Ovary (tissue), 10 donors: ENCODE measurements at places on chromosomes 4 and X.

DNA sequence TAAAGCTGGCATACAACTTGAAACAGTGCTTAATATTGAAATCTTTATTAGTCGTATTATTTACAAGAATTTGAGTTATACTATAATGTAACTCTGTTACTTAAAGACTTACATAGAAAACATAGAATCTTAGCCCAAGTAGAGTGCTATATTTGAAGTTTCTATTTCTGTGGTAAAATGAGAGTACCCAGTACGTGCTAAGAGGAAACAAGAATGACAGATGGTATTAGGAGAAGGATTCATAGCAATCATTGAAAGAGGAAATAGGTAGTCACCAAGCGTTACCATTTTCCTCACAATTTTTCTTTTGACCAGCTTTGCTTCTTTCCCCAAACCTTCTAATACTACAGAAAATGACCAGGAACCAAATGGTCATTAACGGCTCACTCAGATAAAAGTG is 412.1 kb upstream of the GRIA3 start:
- no peaks in the 10 kb centered on the region for H3K36me3 ChIP-seq
- DNase-seq = no peak
- no peak overlapping the region for H3K4me3 ChIP-seq
- no peaks in the 10 kb centered on the region for H3K4me1 ChIP-seq
- H3K27me3 ChIP-seq = no peaks in the 10 kb centered on the region

- peak overlapping the region; percentile 48 for H3K4me3 ChIP-seq
- no peak for DNase-seq
- H3K27me3 ChIP-seq = no peaks in the 10 kb centered on the region
- H3K36me3 ChIP-seq = no peaks in the 10 kb centered on the region
- H3K27ac ChIP-seq = no peak overlapping the region
- peaks cover 5% of the 10 kb centered on the region for H3K4me1 ChIP-seq
Measured at GRCh38 chr4:56655209-56655626, 25.9 kb downstream of the HOPX start.

DNA sequence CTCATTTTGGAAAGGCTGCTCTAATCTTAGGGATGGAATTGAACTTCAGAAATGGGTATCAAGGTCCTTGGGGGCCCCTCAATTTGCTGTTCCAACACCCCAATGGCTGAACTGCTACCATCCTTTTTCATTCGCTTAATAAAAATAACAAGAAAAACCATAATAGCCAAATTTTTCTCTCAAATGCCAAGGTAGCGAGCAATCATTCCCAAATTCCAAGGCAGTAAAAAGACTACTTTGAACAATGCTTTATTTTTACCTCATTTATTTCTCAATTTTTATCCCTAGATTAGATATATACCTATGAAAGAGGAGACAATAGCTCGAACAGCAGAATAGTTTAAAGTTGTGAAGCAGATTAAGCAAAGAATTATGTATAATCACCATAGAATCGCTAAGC is 323.4 kb upstream of the SLC7A11 start:
- no peaks in the 10 kb centered on the region for H3K27me3 ChIP-seq
- no peaks in the 10 kb centered on the region for H3K4me1 ChIP-seq
- no peak overlapping the region for H3K4me3 ChIP-seq
- no peak for DNase-seq

- no peak for DNase-seq
- no peaks in the 10 kb centered on the region for H3K27me3 ChIP-seq
- H3K4me3 ChIP-seq = no peak overlapping the region
- peaks cover 2% of the 10 kb centered on the region for H3K4me1 ChIP-seq
Measured at GRCh38 chr4:85543832-85544231, 68.9 kb downstream of the ARHGAP24 start.

DNA sequence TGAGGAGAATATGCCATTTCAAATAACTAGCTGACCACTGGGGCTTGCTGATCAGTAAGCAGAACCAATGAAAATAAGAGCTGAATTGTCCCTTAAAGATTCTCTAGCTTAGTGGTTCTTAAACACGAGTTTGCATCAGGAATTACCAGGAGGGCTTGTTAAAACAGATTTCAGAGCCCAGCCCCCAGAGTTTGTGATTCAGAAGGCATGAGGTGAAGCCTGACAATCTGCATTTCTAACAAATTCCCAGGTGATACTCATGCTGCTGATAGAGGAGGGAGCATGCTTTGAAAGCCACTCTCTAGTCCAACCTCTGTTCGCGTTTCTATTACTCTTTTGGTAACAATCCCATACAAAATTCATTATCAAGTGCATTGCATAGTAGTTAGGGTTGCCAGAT is 35.5 kb downstream of the DCX start:
- no peaks in the 10 kb centered on the region for H3K36me3 ChIP-seq
- no peak overlapping the region for H3K4me3 ChIP-seq
- no peak for DNase-seq
- no peaks in the 10 kb centered on the region for H3K27me3 ChIP-seq
- H3K27ac ChIP-seq = no peak overlapping the region
- no peaks in the 10 kb centered on the region for H3K4me1 ChIP-seq

DNA sequence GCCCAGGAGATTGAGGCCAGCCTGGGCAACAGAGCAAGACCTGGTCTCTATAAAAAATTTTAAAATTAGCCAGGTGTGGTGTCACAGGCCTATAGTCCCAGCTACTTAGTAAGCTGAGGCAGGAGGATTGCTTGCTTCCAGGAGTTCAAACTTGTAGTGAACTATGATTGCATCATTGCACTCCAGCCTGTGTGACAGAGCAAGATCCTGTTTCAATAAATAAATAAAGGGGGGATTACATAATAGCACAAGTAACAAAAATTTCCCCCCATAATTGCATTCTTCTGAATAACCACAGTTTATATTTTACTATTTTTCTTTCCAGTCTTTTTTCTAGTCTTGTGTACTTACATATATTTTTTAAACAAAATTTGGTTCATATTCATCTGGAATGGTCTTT is 135.6 kb downstream of the CHIC2 start:
- H3K4me3 ChIP-seq = no peak overlapping the region
- no peaks in the 10 kb centered on the region for H3K4me1 ChIP-seq
- no peak overlapping the region for H3K27ac ChIP-seq
- DNase-seq = no peak
- no peaks in the 10 kb centered on the region for H3K27me3 ChIP-seq

DNA sequence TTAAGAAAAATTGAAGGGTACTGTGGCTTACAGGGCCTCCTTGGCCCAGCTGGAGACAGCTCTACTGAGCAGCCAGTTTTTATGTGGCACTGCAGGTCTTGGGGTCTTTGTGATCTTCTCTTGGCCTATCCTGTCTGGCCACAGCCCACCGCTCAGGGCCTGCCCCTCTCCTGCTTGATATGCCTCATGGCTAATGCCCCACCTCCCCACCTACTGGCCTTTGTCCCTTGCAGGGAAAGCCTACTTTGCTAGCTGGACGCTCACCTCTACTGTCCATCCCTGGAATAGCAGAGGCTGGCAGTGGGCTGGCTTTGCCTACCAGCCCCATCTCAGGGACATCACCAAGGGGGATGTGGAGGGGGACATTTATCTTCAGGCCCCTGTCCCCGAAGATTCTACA is 134.1 kb downstream of the PJA1 start:
- no peak overlapping the region for H3K27ac ChIP-seq
- no peak for DNase-seq
- no peaks in the 10 kb centered on the region for H3K27me3 ChIP-seq
- H3K36me3 ChIP-seq = no peaks in the 10 kb centered on the region

- H3K27ac ChIP-seq = no peak overlapping the region
- DNase-seq = no peak
- H3K36me3 ChIP-seq = no peaks in the 10 kb centered on the region
- no peak overlapping the region for H3K4me3 ChIP-seq
- H3K27me3 ChIP-seq = no peaks in the 10 kb centered on the region
- H3K4me1 ChIP-seq = no peaks in the 10 kb centered on the region
Measured at GRCh38 chr4:66331761-66332160, 661.5 kb upstream of the EPHA5 start.

DNA sequence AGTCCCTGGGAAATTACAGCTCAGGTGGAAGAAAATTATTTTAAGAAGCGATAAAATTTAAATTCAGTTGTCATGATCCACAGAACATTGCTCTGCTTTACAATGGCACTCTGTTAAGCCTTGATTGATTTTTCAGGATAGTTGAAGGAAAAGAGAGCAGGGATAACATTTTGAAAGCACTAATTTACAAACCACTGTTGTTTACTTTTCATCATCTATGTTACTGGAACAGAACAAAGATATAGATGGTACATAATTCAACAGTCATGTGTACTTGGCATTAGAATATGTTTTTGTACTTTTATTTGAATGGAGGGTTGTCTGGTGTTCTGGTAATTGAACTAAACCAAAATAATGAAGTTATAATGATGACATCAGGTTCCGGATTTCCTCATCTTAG is 2.6 kb upstream of the ODAM start:
- DNase-seq = no peak
- H3K27me3 ChIP-seq = no peaks in the 10 kb centered on the region
- H3K4me3 ChIP-seq = no peak overlapping the region
- no peak overlapping the region for H3K27ac ChIP-seq

DNA sequence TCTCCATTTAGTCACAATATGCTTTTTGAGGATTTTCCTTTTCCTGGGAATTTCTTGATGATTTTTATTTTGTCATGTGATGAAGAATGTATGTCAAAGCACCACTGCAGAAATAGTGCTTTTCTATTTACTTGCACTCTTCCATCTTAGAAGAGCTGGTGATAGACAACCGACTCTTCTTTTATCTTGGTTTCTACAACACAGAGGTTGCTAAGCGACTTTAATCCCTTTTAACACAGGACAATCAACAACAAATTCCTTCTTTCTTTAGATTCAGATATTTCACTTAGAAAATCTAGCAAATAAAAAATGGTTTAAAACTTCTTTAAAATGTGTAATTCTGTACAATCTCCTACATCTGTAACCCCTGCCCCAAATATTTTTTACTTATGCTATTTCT is 34.6 kb downstream of the TET2 start:
- H3K36me3 ChIP-seq = no peaks in the 10 kb centered on the region
- H3K27ac ChIP-seq = no peak overlapping the region
- H3K4me3 ChIP-seq = no peak overlapping the region
- no peaks in the 10 kb centered on the region for H3K27me3 ChIP-seq
- peaks cover 4% of the 10 kb centered on the region for H3K4me1 ChIP-seq

GRCh38 chr4:176435901-176436292 is 116.1 kb downstream of the SPCS3 start:
- H3K4me3 ChIP-seq = no peak overlapping the region
- H3K4me1 ChIP-seq = no peaks in the 10 kb centered on the region
- H3K36me3 ChIP-seq = no peaks in the 10 kb centered on the region
- no peak overlapping the region for H3K27ac ChIP-seq
